Activated CD8-positive, alpha-beta memory T cell treated with anti-CD3 and anti-CD28 coated beads, Interleukin-2, amount 10 ng/mL, durations not matched to agents 7 days and 5 days (primary cell): ENCODE measurements at places on chromosomes 6 and 20. TPM values are rescaled to one million over a fixed set of nuclear protein-coding genes. Genes with fewer than 3 reads are reported as not detected.

DNA sequence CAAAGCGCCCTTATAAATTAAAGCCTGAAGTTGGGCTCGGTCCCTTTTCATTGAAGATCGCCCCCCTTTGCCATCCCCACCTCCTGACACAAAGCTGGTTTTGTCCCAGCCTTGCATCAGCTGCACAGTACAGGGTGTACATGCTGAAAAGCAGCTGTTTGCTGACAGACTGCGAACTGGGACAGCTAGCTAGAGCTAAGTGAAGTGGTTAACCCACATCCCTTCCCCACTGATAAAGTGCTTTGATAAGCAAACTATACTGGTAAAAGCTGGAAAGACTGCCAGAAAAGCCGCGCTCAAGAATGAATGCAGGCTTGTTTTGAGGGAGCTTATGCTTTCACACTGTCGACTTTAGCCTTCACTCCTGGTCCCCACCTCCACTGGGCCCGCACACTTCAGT lies 207.3 kb downstream of the GMDS start:
- peak; percentile 74 for DNase-seq

DNA sequence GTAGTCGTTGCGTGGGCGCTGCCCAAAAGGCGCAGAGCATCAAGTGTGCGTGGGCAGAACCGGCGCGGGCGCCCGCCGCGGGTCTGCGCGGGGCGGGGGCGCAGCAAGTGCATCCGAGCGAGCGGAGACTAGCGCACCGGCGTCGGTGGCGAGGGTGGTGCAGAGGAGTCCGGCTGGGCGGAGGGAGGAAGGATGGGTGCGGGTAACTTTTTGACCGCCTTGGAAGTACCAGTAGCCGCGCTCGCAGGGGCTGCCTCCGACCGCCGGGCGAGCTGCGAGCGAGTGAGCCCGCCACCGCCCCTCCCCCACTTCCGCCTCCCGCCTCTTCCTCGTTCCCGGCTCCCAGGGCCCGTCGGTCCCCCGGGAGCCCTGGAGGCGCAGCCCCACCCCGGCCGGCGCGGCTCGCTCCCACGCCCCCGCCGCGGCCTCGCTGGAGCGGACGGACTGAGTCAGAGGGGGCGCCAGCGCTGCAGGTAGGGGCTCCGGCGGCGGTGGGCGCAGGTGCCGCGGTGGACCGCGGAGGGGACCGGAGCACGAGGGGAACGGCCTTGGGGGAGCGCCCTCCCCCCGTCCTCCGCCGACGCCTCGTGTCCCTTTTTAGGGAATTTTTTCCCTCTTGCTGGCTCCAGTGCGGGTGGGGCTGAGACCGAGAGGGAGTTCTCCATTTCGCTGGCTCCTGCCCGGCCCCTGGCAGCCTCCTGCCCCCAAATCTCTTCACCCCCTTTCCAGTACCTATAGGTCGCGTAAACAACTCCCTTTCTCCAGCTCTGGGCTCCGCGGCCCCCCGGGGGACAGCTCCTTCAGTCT lies 1.6 kb upstream of the DBNDD2 start:
- DNase-seq: peak; percentile 58

DNA sequence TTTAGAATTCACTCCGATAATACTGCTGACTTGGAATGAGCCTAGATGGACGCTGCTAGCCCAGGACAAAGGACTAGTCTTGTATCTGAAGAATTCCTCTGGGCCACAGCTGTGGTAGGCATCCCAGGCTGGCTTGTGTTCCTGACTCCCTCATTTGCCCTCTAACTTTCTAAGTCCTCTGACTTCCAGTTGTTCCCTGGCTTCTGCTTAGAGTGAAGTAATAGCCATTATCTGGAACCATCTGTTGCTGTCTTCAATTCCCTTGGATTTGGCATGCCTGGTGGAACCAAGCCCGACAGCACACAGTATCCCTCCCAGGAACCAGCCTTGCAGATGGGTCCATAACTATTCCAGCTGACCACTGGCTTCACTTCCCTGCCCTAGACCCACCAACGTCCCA lies 376.0 kb downstream of the SYNE1 start:
- DNase-seq: no peak

DNA sequence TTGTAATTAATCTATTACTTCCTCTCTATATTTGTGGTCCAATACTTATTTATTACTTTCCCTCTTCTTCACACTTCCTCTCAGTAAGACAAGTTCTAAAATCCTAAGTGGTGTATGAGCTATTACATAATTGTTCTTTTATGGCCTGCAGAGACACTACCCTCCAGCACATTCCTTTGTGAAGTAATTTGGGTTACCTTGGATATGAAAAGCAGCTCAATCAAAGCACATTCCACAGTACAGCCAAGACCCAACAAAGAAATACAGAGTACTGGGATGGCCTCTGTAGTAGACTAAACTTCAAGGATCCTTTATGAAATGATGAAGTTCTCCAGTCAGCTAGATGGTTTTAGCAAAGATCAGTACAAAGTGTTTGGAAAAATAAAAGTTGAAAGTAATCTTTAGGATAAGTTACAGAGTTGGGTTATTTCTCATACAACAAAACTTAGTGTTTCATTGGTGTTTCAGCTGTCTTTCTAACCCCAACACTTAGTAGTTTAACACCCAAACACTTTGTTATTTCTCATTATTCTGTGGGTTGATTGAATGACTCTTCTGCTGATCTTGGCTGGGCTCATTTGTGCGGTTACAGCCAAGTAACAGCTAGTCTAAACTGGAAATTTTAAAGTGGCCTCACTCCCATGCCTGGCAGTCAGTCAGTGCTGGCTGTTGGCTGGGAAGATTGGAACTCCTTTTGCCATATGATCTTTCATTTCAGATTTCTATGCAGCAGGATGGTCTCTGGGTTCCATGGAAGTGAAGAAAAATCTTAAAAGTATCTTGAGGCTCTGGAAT lies 161.5 kb upstream of the POU3F2 start:
- DNase-seq: no peak

TMEM74B gene
- total RNA-seq: 0.55 TPM
